ENCODE measurements at places on chromosomes 5 and 9.

DNA sequence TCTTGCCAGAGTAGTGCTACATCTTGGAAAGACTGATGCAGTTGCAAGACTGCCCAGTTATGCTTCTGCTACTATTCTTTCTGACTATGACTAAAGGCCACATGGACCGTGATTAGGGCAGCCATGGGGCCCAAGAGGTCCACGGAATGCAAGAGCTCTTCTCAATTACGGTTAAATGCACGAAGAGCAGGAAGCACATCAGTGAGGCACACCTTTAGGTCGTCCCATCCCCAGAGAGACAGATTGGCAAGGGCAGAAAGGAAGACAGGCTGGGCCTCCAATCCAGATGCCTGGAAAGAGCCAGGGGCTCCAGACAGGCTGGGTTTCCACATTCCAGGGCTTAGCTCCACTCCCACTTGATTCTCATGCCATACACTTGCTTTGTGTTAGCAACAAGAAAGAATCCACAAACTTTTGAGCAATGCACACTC, 132.3 kb upstream of the SLIT3 start:
- no peak for DNase-seq

DNA sequence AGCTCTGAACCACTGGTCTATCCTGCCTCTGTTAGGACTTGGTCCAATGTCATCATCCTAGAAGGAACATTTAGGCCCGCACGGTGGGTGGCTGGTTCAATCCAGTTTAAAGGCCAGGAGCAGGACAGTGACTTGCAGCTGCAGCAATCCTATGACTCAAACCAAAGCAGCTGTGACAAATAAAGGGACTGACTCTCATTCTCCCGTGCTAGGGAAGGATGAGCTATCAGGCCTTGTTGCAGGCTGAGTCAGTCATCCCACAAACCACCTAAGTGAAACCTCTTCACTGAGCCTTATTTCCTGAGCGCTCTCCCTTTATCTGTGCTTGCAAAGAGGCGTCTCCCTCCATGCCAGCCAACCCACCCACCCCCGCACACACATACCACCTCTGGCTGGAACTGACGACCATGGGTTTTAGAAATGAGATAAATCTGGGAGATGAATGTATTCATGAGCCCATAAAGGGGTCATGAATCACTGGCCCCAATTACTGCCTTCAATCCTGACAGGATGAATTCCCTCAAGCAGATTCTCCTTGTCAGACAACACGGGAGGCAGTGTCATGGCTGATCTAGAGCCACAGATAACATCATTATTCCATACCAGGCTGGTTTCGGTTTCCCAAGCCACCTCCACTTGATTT, 93.4 kb downstream of the KCNIP1 start:
- no peak for DNase-seq

- DNase-seq = no peak
These were observed 7.0 kb upstream of the LHX2 start for GRCh38 chr9:124004593-124004992.

GRCh38 chr9:70951749-70952727, 169.4 kb downstream of the TRPM3 start:
- no peak for DNase-seq

DNA sequence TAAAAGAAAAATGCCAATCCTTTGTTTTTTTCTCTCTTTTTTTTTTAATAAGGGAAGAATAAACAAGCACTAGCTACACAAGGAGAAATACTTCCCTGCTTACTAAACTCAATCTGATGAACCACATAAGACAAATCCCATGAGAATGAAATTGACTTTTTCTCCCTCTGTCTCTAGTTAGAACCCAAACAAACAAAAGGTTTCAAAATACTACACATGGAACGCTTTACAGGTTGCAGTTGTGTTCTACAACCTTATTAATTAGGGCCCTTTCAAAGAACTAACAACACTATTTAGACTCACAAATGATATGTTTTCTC, 124.5 kb downstream of the PDE4D start:
- DNase-seq = no peak

DNA sequence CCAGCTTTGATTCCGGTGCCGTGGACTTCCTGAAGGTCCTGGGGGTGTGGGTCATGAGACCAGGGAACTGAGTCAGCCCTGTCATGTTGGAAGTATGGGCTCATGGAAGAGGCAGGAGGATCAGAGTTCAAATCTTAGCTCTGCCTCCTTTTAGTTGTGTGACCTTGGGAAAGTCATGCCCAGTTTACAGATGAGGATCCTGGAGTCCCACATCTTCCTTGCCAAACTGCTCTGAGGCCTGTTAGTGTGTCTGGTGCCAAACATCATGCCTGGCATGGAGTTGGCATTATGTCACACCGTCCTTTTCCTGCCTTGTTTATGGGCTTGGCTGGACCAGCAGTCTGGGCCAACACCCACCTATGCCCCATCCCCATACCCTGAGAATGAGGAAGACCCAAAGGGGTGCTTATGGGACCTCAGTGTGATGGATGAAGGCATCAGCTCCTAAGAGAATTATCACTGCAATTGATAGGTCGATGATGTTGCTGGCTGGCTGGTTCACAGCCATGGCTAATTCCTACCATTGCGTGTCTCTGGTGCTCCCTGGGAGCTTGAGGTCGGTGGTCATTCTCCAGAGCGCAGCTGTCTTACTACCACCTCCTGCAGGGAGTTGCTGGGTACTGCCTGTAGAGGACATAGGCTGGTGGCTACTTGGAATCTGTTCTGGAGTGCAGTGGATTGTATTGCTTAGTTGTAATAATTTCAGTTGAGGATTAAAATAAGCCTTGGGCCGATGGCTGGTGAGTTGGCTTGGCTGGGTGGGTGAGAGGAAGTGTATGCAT, 140.5 kb upstream of the PITX1 start:
- DNase-seq = no peak

GRCh38 chr5:149182241-149182640, 40.9 kb downstream of the ABLIM3 start:
- DNase-seq = no peak

GRCh38 chr5:40615586-40616170, 64.0 kb upstream of the PTGER4 start:
- DNase-seq = no peak

All from cerebellar nuclear complex (tissue), 1 donor.